Psoas muscle (tissue), 8 donors: ENCODE measurements at places on chromosomes 3 and 15. TPM values are rescaled to one million over a fixed set of nuclear protein-coding genes. Genes with fewer than 3 reads are reported as not detected.

- DNase-seq: no peak
Measured at GRCh38 chr3:62553811-62554210, 180.5 kb upstream of the FEZF2 start.

- no peak for DNase-seq
Measured at GRCh38 chr3:70970171-70970570, 613.4 kb downstream of the FOXP1 start.

- DNase-seq: no peak
Measured at GRCh38 chr15:60485365-60486055, 6.6 kb upstream of the ICE2 start.

DNA sequence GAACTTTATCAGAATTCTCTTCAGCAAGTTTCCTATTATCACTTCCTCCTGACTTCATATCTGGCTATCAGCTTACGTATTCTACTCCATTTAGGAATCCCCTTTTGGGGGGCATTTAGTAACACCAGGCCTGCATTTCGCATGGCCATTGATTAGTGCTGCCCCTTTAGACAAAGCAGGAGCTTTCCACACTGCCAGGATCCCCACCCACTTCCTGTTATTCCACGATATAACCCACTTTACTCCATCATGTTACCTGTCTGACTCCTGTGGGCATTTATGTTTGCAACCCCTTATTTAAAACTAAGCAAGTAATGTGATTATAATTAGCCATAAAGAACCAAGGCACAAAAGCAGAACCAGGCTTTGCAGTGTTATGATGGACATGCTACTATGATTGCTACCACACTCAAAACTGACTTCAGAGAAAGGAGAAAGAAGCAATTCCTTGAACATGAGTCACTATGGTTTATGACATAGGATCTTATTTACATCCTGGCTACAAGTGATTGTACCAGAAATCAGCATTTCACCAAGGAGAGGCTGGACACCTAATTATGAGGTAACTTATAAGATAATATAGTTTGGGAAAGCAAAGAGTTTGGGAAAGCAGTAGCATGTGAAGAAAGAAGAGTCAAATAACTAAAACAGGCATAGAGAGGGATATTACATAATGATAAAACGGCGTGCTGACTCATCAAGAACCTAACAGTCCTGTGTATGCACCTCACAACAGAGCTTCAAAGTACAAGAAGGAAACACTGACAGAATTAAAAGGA is 96.3 kb downstream of the IGSF11 start:
- no peak for DNase-seq

DNA sequence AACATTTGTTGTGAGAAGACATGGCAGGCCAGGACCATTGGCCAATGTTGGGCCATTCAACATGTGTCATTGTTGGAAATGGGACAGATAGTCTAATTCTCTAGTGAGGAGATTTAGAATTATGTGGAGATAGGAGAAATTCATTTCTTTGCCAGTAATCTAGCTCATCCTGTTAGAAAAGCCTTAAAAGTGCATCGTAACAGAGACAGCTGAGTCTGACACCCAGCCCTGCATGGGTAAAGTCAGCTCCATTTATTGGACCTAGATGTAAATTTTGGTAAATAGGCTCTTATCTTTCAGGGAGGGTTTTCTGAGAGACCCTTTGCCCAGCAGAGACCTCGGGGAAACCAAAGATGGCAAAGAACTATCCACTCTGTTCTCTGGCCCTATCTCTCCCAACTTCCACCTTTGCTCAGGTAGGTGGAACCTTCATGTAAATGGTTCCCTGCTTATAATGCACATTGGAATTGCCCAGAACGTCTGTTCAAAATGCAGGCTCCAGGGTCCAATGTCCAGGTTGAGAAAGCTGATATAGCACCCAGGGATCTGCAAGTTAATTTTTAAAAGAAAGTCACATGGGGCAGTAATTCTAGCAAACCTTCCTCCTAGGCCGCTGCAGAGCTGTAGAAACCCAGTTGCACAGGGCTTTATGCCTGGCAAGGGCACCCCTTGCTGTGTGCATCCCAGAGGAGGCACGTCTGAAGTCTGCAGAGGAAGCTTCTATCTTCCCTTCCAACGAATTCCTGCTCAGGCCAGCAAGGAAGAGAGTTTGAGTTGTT is 365.9 kb upstream of the PROK2 start:
- no peak for DNase-seq

The CHRNA7 gene
- total RNA-seq: 0.32 TPM

GRCh38 chr15:30859091-30859874 is 44.4 kb upstream of the FAN1 start:
- no peak for DNase-seq

The SIDT1 gene
- 0.44 TPM for total RNA-seq

DNA sequence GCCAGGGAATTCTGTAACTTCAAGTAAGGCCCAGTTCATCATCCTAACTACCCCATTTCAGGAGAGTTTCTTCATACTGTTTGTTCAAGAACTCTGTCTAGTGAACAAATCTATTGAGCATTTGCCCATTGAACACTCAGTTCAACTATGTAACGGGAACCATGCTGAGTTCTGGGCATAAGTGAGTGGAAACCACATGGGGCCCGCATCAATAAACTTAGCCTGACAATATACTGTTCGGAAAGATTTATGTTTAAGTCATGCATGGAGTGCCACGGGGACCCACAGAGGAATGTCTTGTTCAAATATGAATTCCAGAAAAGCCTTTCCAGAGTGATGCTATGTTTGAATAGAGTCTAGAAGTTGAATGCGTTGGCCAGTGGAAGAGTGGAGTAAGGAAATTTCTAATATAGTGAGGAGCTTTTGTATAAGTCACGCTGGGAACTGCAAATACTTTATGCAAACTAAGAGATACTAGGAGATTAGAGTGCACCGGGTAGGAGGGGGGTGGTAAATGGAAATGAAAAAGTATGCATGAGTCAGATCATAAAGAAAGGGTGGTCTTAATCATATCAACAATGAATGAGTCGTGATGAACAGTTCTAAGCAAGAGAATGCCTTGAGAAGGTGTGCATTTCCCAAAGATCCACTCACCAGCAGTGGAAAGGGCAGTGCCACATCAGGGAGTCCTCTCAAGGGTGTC is 279.8 kb downstream of the VPS13C start:
- DNase-seq: no peak

The GOLGA8S gene
- 0.04 TPM for total RNA-seq

- DNase-seq: no peak
Measured at GRCh38 chr3:101623656-101624055, 49.7 kb downstream of the PCNP start.

The SNX33 gene
- 4.0 TPM for total RNA-seq

The DUOXA2 gene
- total RNA-seq: not detected

The EPHA3 gene
- 0.71 TPM for total RNA-seq

GRCh38 chr3:122060040-122060698 is 5.0 kb downstream of the CD86 start:
- DNase-seq: no peak

- no peak for DNase-seq
Measured at GRCh38 chr3:120678331-120678947, 3.6 kb downstream of the HGD start.

- DNase-seq: no peak
Measured at GRCh38 chr15:57698243-57698642, 8.3 kb upstream of the POLR2M start.

DNA sequence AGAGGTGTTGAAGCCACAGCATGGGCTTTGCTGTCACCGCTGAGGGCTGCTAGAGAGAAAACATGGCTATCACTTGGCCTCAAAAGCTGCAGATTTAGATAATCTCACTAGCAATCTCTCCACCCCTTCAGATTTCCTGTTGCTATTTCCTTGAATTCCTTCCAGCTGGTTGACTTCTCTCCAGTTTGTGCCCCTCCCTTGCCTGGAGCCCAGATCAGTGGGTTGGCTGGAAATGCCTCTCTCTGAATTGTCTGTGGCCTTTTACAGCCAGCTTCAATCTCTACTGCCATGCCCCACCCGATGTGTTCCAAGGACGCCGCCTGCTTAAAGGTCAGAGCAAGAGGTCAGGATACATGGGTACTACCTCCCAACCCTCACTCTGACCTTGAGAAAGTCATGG is 294.1 kb downstream of the NTRK3 start:
- no peak for DNase-seq

- no peak for DNase-seq
Measured at GRCh38 chr3:15557511-15557946, 36.0 kb upstream of the COLQ start.

The LRRC31 gene
- not detected for total RNA-seq

DNA sequence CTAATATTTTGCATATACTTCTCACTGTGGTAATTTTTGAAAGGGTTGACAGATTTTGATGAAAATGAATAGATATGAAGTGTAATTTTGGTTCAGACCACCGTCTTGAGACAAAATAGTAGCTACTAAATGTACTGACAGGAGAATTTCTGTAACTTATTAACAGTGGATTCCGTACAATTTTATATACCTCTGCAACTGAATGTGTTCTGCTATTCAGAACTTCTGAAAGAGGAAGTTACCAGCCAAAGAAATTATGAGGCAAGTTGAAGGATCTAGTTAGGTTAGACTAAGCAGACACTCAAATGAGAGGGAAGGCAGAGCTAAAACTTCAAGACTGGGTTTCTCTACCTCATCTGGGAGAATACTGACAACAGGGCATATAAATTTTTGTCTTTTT is 29.4 kb downstream of the GAP43 start:
- no peak for DNase-seq

- DNase-seq: no peak
Measured at GRCh38 chr3:8606701-8607231, 37.8 kb downstream of the SSUH2 start.

The COPS2 gene
- 109 TPM for total RNA-seq

DNA sequence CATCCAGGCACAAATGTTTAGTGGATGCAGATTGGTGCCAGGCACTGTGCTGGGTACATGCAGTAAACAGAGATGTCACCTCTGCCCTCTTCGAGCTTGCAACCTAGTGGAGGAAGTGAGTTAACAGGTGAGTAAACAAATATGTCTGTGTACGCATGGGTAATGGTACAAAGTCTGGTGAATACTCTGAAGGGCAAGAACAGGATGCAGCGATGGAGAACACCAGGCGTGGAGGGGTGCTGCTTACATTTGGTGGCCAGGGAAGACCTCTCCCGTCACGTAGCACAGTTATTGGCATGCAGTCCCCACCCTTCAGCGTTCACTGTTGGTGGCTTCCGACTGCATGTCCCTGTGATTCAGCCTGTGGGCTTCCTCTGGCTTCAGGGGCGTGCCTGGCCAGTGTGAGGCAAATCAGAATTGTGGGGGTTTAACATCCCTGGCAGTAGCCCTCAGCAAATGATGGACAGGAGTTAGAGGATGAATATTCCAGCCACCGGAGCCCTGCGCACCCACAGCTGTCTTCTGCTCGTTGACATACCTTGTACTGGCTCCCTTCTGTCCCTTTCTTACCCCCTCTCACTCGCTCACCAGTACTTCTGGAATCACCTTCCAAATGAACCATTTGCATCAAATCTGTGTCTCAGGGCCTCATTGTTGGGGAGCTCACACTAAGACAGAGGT is 9.1 kb upstream of the HDAC11 start:
- no peak for DNase-seq

- DNase-seq: no peak
Measured at GRCh38 chr3:32349184-32349583, 42.5 kb upstream of the CMTM7 start.

The KPNA4 gene
- 209 TPM for total RNA-seq
